Forelimb muscle (tissue), 1 donor: ENCODE measurements at places on chromosomes 16 and 17.

- no peak for DNase-seq
These were observed 269.6 kb downstream of the PARN start for GRCh38 chr16:14360326-14361037.

DNA sequence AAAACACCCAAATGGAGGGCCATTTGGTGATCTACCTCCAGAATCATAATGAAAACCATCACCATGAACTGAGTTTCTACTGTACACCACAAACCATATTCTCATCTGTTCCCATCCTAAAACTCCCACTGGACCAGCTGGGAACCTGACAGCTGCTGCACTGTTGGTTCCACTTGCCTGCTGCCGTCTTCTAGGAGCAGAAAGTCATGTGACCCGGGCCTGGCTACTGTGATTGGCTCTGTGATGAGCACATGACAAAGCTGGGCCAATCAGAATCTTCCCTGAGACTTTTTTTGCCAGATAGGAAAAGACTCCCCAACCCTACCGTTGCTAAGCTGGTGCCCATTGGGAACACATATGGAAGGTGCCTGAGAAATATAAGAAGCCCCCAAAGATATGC lies 264.2 kb downstream of the MRTFB start:
- DNase-seq: no peak

GRCh38 chr16:80611930-80612327 lies 71.1 kb downstream of the DYNLRB2 start:
- DNase-seq: no peak

DNA sequence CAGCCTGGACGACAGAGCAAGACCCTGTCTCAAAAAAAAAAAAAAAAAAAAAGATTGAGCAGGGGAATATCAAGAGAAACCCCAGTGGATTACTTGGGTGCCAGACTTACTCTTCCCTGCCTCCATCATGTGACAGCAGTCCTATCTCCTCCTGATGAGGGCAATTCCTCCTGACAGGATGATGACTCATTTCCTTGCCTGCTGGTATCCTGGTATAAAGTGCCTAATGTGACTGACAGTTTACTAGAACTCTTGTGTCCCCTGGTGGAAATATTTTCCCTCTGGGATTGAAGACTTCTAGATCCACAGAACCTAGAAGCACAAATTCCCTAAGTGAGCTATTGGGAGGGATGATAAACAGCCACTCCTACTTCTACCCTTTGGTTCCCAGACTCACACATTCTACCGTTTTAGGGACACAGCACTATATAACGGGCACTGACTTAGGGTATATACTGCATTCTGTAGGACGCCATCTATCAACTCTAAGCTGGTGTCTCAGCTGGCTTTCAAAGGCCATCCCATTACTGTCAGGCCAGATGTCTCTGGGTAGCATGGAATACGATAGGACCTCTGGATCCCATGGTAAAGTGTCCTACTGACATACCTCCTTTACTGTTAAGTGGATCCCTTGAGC lies 114.6 kb upstream of the MED13 start:
- DNase-seq: no peak

DNA sequence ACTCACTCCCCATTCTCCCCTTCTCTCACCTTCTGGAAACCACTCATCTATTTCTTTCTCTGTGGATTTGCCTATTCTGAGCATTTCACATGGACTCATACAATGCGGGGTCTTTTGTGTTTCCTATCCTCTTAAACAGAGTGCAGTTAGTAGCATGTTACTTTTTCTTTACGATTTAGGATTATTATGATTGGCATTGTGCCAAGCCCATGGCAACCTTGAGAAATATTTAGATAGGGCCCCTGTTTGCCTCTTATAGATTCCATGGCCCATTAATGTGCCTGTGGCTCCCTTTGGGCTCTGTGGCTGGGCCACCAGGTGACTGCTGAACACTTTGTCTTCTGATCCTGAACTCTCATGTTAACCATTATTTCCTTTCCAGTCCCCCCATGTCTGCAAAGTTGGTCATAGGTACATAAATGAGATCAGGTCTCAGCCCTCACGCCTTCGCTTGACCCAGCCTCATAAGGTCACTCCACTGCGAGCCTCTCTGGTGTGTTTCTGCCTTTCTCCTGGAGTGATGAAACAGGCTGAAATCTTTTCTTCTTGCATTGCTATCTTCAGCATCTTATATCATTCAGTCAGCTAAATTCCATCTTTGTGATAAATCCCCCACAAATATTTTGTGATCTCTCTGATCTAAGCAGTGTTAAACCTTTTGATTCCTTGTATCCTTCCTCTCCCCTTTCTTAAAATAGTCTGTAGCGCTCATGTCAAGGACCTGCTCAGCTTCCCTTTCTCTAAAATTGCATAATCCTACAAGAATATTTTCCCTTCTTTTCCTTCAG lies 44.0 kb downstream of the MYH3 start:
- DNase-seq: no peak

- no peak for DNase-seq
These were observed 165.6 kb upstream of the KCNJ16 start for GRCh38 chr17:69909389-69909788.
